ENCODE measurements at places on chromosomes 4 and X.

DNA sequence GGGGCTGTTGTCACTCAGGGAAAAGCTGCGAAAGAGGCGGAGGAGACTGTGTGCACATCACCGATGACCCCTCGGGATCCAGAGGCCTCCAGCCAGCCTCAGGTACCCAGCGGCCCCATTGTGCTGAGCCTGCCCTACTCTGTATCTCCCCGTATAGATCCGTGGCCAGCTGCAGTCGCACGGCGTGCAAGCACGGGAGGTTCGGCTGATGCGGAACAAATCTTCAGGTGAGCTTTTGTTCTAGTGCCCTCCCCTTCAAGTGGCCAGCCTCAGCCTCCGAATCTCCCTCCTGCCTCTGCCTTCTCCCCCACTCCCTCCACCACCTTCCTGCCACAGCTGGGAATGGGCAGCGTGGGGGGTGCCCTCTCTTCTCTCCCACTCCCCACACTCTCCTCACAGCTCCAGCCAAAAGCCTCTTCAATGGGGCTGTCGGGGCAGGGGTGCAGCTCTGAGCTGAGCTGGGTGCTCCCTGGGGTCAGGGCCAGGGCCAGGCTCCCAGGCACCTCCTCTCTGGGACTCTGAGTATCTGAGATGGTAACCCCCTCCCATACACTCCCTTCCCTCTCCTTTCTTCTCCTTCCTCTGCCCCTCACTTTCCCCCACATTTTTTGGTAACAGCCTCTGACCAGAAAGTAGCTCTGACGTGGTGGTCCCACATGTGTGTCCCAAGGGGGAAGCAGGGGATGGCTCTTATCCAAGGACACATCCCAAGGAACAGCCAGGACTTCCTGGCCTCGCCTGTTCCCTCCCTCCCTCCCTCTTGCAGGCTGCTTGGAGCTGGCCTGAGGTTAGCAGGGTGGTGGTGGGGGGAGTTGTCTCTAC, 20.4 kb upstream of the UBA1 start:
- no peak for DNase-seq

GRCh38 chr4:12943069-12943468, 541.1 kb downstream of the RAB28 start:
- DNase-seq, result no peak

GRCh38 chrX:53288189-53288588, 6.8 kb upstream of the IQSEC2 start:
- peak; percentile 19 for DNase-seq

DNA sequence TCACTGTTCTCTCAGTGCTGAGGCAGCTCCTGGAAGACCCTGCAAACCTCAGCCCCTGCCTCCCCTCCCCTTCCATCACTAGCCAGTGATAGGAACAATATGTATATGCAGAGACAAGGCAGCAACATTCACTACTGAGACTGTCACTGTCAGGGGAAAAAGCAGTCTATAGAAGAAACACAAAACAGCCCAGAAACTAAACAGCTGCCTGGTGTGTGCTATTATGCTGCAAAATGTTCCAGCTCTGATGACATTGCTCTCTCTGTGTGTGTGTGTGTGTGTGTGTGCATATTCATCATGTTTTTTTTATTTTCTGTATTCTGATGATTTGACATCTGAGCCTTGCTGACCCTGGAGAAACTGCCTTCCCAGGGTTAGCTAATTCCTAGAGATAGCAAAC, 147.2 kb downstream of the SPATA18 start:
- no peak for DNase-seq

DNA sequence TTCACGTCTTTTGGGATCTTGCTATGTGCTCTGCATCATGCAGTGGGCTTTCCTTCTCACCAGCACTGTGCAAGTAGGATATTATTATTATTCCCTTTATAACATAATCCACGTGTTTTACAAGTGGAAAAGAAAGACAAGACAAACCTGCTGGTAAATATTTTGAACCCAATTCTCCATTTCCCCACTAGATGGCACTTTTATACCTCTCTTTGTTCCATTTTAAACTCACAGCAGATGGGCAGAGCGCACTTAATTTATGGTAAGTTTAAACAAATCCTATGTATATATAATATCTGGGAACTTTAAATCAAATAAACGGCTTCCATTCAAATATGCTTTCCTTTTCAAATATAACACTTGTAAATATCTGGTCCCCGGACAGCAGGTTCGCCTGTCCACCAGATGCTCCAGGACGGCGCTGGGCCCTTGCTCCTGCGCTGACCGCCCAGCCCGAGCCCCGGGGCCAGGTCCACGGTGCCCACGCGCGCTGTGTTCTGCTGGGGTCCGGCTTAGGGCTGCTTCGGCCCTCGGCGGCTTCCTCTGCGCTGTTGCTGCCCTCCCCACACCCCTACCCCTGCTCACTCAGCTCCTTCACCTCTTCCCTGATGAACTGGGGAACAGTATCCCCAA, 31.1 kb downstream of the F11 start:
- DNase-seq, result peak; percentile 61

GRCh38 chr4:25178838-25179261, 18.6 kb upstream of the SEPSECS start:
- no peak for DNase-seq

GRCh38 chr4:26822546-26822945, 38.1 kb upstream of the STIM2 start:
- DNase-seq, result no peak

DNA sequence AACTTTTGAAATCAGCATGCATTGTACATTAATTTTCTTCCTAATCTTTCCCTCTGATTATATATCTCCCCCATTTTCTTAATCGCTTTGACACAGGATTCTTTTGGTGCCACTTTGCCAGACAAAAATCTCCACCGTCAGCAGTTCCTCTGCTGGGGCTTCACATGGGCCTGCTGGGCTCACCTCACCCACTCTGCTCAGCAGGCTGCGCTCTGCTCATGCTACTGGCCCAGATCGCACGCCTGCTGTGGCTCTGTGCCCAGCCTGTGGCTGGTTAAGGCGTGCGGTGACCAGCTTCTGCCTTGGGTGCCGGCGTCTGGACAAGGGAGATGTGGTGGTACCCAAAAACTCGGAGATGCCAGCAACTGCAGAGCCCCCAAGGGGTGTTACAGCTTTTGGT, 31.1 kb downstream of the UCHL1 start:
- DNase-seq, result no peak

GRCh38 chr4:36256398-36256891, 12.1 kb upstream of the ARAP2 start:
- no peak for DNase-seq

GRCh38 chr4:82809619-82810018, 11.0 kb upstream of the SCD5 start:
- DNase-seq, result no peak

DNA sequence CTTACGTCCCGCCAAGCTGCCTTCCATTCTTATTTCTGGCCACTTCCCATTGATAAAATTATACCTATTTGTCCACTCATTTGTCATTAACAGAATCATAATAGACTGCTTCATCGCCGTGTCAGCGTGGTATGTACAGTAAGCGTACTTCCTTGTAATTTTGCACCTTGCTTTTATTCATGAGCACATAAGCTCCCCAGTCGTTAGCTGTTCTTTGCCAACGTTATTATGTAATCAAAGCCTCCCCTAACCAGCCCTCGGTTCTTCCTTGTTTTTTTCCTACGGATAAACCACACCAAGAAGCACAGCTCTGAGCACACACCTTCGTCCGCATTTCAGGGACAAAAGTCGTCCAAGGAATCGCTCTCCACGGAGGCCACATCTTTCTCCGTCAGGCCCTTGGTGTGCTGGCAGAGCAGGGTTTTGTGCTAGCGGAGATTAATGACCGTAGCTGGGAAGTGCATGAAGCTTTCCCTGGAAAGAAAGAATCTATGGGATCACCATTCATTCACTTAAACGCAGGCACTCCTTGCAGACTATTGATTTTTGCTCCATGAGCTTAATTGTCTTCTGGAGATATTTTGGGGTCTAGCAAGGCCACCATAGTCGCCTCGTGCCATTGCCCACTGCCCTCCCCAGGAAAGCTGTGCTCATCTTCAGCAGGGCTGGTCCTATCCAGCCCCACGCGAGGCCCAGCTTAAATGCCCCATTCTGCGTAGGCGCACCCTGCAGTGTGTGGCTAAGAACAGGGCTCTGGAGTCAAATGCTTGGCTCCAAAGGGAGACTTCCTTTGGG, 200.9 kb upstream of the PSAPL1 start:
- DNase-seq, result no peak

- no peak for DNase-seq
These were observed 129.2 kb upstream of the TRIM2 start for GRCh38 chr4:153074936-153075630.

DNA sequence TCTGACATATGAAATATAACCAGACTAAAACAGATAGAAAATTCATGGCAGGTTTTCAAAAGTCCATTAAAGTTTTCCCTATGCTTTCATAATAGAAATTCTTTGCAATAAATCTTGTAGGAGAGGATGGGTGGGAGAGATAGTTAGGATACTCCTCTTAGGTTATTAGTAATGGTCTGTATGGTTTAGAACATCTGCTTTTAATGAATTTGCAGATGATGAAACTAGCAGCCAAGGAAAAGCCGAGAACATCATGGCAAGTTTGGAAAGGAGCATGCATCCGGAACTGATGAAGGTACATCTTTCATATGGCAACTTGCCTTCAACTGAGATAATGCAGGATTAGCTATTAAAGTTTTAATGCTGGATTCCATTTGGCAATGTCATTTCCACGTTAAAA, 70.7 kb downstream of the DOCK11 start:
- no peak for DNase-seq

GRCh38 chr4:114512595-114513295, 85.9 kb upstream of the UGT8 start:
- DNase-seq, result no peak

DNA sequence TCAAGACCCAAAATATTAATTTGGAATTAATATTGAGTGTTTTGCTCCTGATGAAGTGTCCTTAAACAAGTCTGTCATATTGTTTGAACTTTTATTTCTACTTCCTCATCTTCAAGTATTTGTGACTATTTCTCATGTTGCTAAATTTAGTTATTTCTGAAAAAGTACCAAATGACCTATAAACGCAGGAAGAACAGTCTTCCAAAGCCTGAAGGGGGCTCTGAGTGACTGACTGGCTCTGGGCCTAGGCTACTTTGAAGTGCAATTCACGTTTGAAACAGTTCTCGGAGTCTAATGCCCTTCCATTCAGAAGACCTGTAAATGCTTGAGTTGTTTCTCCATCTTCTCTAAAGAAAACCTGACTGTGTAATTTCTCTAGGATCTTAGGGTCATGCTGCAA, 26.5 kb downstream of the GALNT7 start:
- DNase-seq, result no peak

- no peak for DNase-seq
These were observed 11.8 kb downstream of the PAPSS1 start for GRCh38 chr4:107708225-107708624.

DNA sequence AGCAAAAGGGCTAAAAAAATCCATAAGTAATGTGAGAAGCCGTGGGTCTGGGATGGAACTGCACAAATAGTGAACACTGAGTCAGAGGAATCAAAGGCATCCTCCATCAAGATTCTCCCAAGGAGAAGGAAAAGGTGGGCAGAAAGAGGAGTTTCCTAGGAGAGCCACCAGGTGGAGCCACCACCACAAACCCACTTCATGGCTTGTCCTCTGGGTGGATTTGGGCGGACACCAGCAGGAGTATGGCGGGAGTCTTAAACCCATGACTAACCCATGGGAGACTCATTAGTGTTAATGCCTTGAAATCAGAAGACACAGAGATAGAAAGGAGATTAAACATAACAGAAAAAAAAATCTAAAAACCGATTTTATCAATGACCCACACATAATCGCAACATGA, 147.7 kb downstream of the SH3KBP1 start:
- peak; percentile 4 for DNase-seq

DNA sequence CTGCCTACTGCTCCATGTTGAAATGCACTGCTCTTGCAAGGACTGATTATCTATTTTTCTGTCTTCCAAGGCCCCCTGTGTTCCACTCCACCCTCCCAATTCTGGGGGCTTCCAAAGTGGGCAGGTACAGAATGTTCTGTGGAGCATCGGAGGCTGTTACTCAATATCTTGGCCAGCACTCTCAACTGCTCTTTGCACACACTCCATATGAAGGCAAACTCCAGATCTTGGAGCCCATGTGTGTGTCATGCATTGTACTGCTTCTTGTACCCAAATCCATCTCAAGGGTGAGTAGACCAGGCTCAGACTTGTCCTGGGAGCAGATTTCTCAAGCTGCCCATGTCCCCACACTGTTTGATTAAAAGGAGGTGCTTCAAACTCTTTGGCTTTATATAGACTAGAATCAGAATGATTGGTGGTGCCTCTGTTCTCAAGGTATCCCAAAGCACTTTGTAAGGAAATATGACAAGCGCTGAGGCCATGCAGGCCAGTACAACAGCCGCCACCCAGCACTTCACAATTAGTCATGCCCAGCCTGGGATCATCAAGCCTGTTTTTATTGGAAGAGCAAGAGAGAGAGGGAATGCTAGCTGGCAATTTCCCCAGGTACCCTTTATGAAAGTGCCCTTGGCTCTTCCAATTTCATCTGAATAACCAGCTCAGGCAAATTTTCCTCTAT, 44.3 kb downstream of the AR start:
- DNase-seq, result no peak

DNA sequence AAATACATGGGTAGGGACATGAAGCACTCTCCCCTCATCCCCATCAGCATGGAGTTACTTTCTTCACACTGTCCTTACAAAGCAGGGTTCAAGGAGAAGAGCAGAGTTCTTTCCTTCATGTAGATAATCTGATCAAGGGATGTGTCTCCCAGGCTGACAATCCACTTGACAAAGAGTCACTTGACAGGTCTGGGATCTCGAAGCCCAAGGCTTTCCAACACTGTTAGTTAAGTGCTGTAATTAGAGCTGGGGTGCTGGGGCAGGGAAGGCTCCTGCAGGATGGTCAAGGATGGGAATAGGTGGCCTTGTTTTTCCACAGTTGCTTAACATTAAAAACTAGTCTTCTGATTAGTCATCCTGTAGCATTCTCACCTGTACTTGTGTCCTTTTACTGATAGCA, 38.0 kb downstream of the CCNG2 start:
- DNase-seq, result peak; percentile 28

DNA sequence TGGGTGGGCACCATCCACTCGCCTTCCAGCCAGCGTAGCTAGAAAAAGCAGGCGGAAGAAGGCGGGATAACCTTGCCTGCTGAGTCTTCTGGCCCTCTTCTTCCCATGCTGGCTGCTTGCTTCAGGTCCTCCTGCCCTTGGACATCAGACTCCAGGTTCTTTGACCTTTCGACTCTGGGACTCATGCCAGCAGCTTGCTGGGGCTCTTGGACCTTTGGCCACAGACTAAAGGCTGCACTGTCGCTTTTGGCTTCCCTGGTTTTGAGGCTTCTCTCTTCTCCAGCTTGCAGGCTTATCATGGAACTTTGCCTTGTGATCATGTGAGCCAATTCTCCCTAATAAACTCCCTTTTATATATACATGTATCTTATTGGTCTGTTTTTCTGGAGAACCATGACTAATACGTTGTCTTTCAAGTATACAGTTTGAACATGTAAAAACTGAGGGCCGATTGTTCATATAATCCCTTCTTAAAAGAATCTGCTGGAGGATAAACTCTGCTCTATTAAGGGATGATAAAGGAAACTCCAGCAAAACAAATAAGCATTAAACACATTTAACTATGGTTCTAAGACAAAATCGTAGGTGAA, 116.6 kb upstream of the LCORL start:
- no peak for DNase-seq
